ENCODE measurements at places on chromosomes 6 and 20.

- H3K4me1 ChIP-seq, result peaks cover 5% of the 10 kb centered on the region
- no peaks in the 10 kb centered on the region for H3K27me3 ChIP-seq
- no peak overlapping the region for H3K4me3 ChIP-seq
- H3K27ac ChIP-seq, result peak overlapping the region; percentile 34
Observed at GRCh38 chr20:23244156-23244915, 106.3 kb upstream of the NXT1 start.

DNA sequence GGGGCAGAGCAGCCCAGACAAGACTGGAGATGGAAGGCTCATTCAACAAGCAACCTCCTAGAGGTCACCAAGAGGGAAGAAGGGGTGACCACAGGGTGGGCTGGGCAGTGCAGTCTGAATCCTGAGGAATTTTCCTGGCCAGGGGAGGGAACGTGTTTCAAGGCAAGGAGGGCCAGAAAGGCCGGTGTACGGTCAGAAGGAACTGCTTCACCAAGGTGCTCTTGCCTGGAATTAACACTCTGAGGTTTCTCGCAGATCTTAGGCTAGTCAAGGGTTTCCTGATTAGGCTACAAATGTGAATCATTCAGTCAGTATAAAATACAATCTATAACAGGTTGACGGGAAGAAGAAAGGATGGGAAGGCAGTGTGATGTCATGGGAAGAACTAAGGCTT lies 199.3 kb downstream of the LRFN2 start:
- no peaks in the 10 kb centered on the region for H3K27me3 ChIP-seq
- DNase-seq, result no peak
- no peak overlapping the region for H3K27ac ChIP-seq
- no peaks in the 10 kb centered on the region for H3K4me1 ChIP-seq
- no peaks in the 10 kb centered on the region for H3K36me3 ChIP-seq

- no peak for DNase-seq
- no peaks in the 10 kb centered on the region for H3K4me1 ChIP-seq
- no peaks in the 10 kb centered on the region for H3K36me3 ChIP-seq
- no peak overlapping the region for H3K27ac ChIP-seq
- no peaks in the 10 kb centered on the region for H3K27me3 ChIP-seq
Observed at GRCh38 chr6:140036196-140036595, 661.7 kb upstream of the CITED2 start.

DNA sequence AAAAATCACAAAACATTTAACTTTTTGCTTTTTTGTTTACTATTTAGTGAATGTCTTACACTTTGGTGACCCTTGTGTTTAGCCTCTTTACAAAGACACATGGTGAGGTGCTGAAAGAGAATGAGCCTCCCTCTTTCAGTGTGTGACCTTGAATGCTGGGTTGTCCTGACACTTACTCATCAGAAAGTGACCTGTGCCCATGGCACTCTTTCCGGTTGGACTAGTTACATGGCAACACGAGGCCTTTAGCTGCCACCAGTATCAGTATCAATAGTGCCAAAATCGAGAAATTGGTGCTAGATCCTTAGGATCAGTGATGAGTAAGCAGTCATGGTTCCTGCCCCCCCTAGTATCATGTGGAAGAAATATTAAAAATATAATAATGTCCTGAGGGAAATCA lies 1.7 kb upstream of the RPL7L1 start:
- H3K27ac ChIP-seq, result peak overlapping the region; percentile 59
- peaks cover 24% of the 10 kb centered on the region for H3K4me1 ChIP-seq
- H3K27me3 ChIP-seq, result no peaks in the 10 kb centered on the region

- H3K27me3 ChIP-seq, result no peaks in the 10 kb centered on the region
- H3K4me3 ChIP-seq, result no peak overlapping the region
- peaks cover 41% of the 10 kb centered on the region for H3K36me3 ChIP-seq
Observed at GRCh38 chr6:16244869-16245451, 6.6 kb downstream of the GMPR start.

GRCh38 chr20:18237682-18238081 lies 50.6 kb upstream of the ZNF133 start:
- no peaks in the 10 kb centered on the region for H3K27me3 ChIP-seq
- no peaks in the 10 kb centered on the region for H3K36me3 ChIP-seq
- DNase-seq, result no peak
- no peak overlapping the region for H3K4me3 ChIP-seq

GRCh38 chr6:100371591-100371990 lies 93.1 kb downstream of the SIM1 start:
- no peak overlapping the region for H3K27ac ChIP-seq
- H3K4me3 ChIP-seq, result no peak overlapping the region

GRCh38 chr6:45619994-45620471 lies 242.3 kb upstream of the SUPT3H start:
- peak overlapping the region; percentile 35 for H3K27ac ChIP-seq
- DNase-seq, result no peak
- H3K4me1 ChIP-seq, result no peaks in the 10 kb centered on the region
- H3K4me3 ChIP-seq, result no peak overlapping the region
- H3K36me3 ChIP-seq, result no peaks in the 10 kb centered on the region

- H3K4me1 ChIP-seq, result no peaks in the 10 kb centered on the region
- H3K27me3 ChIP-seq, result no peaks in the 10 kb centered on the region
- no peak overlapping the region for H3K4me3 ChIP-seq
- H3K27ac ChIP-seq, result no peak overlapping the region
- no peak for DNase-seq
- H3K36me3 ChIP-seq, result no peaks in the 10 kb centered on the region
Observed at GRCh38 chr6:123127807-123128206, 131.8 kb downstream of the CLVS2 start.

- no peaks in the 10 kb centered on the region for H3K36me3 ChIP-seq
- peaks cover 18% of the 10 kb centered on the region for H3K4me1 ChIP-seq
- no peak overlapping the region for H3K4me3 ChIP-seq
- peak; percentile 55 for DNase-seq
- no peaks in the 10 kb centered on the region for H3K27me3 ChIP-seq
- H3K27ac ChIP-seq, result no peak overlapping the region
Observed at GRCh38 chr20:19539191-19539590, 218.9 kb upstream of the RIN2 start.

- H3K4me1 ChIP-seq, result no peaks in the 10 kb centered on the region
- no peak overlapping the region for H3K4me3 ChIP-seq
- DNase-seq, result no peak
- no peaks in the 10 kb centered on the region for H3K27me3 ChIP-seq
Observed at GRCh38 chr6:47405273-47405672, 72.3 kb upstream of the CD2AP start.

GRCh38 chr20:62401331-62401779 lies 5.7 kb downstream of the CABLES2 start:
- DNase-seq, result no peak
- H3K4me1 ChIP-seq, result peaks cover 12% of the 10 kb centered on the region
- H3K27ac ChIP-seq, result no peak overlapping the region
- no peaks in the 10 kb centered on the region for H3K36me3 ChIP-seq
- no peaks in the 10 kb centered on the region for H3K27me3 ChIP-seq

DNA sequence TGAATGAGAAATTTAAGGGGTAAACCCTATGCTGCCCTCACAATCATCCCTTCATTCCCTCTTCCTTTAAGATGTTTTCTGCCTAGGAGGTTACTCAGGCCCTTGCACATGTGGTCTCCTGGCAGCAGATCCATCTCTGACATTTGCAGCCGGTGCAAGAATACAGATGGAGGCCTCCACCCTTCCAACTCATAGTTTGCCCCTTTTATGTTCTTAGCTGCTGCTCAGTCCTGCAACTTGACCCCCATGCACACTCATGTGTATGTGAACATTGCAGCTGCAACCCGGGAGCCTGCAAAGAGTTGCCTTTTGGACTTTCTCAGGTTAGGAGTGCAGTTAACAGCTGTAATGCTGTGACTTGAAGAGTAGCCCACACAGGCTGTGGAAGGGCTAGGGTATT lies 131.9 kb upstream of the SGK1 start:
- no peak for DNase-seq
- H3K36me3 ChIP-seq, result no peaks in the 10 kb centered on the region
- H3K27ac ChIP-seq, result no peak overlapping the region
- H3K4me1 ChIP-seq, result peaks cover 13% of the 10 kb centered on the region
- no peak overlapping the region for H3K4me3 ChIP-seq

- no peak for DNase-seq
- no peaks in the 10 kb centered on the region for H3K27me3 ChIP-seq
- H3K36me3 ChIP-seq, result no peaks in the 10 kb centered on the region
- no peaks in the 10 kb centered on the region for H3K4me1 ChIP-seq
Observed at GRCh38 chr6:73688351-73688750, 7.7 kb upstream of the CD109 start.

- no peak overlapping the region for H3K27ac ChIP-seq
- DNase-seq, result no peak
- no peaks in the 10 kb centered on the region for H3K4me1 ChIP-seq
- H3K4me3 ChIP-seq, result peak overlapping the region; percentile 32
- no peaks in the 10 kb centered on the region for H3K36me3 ChIP-seq
Observed at GRCh38 chr20:3092611-3093379, 8.3 kb upstream of the AVP start.

- DNase-seq, result no peak
- no peaks in the 10 kb centered on the region for H3K36me3 ChIP-seq
- H3K4me1 ChIP-seq, result peaks cover 3% of the 10 kb centered on the region
Observed at GRCh38 chr6:16205377-16206144, 32.8 kb upstream of the GMPR start.

GRCh38 chr6:168941036-168941435 lies 312.6 kb downstream of the THBS2 start:
- H3K36me3 ChIP-seq, result no peaks in the 10 kb centered on the region
- peaks cover 25% of the 10 kb centered on the region for H3K4me1 ChIP-seq
- H3K4me3 ChIP-seq, result no peak overlapping the region
- no peaks in the 10 kb centered on the region for H3K27me3 ChIP-seq
- no peak overlapping the region for H3K27ac ChIP-seq

DNA sequence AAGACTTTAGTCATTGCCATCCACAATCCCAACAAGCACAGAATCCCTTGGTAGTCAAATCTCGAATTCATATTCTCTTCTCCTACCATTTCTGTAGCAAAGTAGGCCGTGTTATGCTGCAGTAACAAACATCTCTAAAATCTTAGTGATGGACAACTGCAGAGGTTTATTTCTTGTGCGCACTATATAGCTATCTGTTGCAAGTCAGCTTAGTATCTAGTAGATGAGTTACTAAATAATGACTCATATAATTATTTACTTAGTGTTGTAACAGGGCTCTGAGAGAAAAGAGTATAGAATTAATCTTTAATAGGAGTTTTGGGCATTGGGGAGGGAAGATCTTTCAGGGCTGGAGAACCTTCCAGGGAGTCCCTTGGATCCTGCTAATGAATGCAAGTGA lies 73.3 kb downstream of the CAP2 start:
- H3K4me1 ChIP-seq, result peaks cover 53% of the 10 kb centered on the region
- no peak overlapping the region for H3K4me3 ChIP-seq
- peak overlapping the region; percentile 94 for H3K27ac ChIP-seq
- DNase-seq, result no peak
- no peaks in the 10 kb centered on the region for H3K27me3 ChIP-seq
- H3K36me3 ChIP-seq, result peaks cover 25% of the 10 kb centered on the region

DNA sequence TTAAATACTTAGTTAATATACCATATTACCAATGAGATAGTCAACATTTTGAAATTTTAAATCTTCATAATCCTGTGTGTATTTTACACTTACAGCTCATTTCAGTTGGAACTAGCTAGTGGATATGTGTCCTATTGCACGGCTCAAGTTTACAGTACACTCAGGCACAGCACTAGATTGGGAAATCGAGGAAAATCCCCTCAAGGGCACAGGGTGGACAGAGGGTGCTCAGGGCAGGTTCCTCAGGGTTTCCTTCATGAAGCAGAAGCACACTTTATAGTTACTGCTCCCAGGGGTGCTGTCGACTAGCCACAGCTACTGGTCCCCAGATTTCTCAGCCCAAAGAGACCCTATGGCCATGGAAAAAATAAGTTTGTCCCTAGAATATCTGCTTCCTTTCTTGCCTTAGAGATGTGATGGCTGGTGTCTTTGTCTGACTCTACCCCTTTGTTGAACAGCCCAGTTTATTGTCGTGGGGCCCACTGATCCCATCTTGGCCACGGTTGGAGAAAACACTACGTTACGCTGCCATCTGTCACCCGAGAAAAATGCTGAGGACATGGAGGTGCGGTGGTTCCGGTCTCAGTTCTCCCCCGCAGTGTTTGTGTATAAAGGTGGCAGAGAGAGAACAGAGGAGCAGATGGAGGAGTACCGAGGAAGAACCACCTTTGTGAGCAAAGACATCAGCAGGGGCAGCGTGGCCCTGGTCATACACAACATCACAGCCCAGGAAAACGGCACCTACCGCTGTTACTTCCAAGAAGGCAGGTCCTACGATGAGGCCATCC lies 1.5 kb downstream of the BTN2A1 start:
- H3K36me3 ChIP-seq, result no peaks in the 10 kb centered on the region
- H3K4me3 ChIP-seq, result peak overlapping the region; percentile 9
- DNase-seq, result no peak
- H3K27me3 ChIP-seq, result no peaks in the 10 kb centered on the region
- peak overlapping the region; percentile 7 for H3K27ac ChIP-seq

DNA sequence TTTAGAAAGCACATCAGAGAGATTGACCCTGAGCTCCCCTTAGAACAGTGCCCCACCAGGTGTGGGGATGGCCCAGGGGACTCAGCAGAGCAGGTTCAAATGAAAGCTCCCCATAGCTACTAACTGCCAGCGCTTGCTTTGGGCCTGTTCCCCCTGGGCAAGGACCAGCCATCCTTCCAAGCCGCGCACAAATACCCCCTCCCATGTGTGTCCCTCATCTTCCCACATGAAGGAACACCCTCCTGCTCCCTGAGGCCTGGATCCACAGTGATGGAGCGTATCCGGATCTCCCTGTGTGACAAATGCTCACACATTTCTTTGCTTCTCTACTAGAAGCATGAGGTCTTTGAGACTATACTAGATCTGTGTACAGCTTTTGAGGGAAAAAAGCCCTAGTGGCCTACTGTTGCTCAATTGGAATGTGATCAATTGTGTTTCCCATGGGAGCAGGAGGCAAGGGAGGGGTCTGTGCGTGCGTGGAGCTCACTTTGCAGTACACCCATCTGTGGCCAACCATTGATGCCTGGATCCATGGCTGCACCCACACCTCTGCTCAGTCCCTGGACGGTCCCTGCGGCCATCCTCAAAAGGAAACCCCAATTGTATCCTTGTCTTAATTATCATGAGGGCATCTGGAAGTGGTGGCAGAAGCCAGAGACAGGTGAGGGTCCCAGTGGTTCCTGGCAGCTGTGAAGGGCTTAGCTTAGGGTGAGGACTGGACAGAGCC lies 1.4 kb upstream of the RAET1G start:
- no peaks in the 10 kb centered on the region for H3K36me3 ChIP-seq
- DNase-seq, result no peak
- H3K4me1 ChIP-seq, result peaks cover 15% of the 10 kb centered on the region
- H3K27me3 ChIP-seq, result peaks cover 6% of the 10 kb centered on the region

DNA sequence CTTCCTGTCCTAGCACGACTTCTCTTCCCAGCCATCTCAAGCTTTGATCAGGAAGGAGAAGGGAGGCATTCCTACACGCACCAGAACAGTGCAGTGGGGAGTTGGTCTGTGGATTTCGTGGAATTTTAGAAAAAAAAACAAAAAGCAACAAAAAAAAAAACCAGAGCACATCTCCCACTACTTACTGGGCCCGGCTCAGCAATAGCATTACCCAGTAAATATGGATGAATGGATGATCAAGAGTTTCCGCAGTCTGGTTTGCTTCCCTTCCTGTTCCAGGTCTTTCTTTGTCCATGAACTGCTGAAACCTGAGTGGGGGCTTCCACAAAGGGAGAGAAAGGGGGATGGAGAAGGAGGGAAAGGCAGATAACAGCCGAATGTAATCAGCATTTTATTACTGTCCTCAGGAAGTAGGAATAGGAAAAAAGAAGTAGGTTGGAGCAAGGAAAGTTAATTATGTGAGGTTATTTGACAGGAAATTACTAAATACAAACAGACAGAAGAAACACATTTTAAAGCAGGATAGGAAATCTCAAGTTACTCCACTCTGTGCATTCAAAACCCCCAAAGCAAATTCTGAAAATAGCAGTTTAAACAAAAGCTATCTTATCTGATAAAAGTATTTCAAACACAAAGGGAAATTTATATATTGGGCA lies 349.0 kb downstream of the PRL start:
- H3K4me1 ChIP-seq, result peaks cover 4% of the 10 kb centered on the region
- H3K27ac ChIP-seq, result no peak overlapping the region
- no peaks in the 10 kb centered on the region for H3K27me3 ChIP-seq
